ENCODE measurements at places on chromosomes 6 and 20.

DNA sequence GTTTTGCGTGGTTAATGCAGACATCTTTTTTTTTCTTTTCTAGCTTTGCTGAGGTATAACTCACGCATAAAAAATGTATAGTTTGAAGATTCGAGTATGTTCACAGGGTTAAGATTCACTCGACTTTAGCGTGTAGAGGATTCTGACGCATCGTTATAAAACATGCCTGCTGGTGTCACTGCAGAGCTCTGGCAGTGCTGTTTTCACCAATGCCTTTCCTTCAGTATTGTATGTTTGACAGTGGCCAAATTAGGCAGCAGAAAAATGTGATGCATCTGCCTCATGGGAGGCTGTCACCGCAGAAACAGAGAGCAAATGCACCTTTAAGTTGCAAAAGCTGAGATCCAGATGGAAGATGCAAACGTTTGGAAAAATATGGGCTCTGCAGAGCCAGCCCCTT is 18.0 kb upstream of the SIRPB2 start:
- DNase-seq, result no peak

DNA sequence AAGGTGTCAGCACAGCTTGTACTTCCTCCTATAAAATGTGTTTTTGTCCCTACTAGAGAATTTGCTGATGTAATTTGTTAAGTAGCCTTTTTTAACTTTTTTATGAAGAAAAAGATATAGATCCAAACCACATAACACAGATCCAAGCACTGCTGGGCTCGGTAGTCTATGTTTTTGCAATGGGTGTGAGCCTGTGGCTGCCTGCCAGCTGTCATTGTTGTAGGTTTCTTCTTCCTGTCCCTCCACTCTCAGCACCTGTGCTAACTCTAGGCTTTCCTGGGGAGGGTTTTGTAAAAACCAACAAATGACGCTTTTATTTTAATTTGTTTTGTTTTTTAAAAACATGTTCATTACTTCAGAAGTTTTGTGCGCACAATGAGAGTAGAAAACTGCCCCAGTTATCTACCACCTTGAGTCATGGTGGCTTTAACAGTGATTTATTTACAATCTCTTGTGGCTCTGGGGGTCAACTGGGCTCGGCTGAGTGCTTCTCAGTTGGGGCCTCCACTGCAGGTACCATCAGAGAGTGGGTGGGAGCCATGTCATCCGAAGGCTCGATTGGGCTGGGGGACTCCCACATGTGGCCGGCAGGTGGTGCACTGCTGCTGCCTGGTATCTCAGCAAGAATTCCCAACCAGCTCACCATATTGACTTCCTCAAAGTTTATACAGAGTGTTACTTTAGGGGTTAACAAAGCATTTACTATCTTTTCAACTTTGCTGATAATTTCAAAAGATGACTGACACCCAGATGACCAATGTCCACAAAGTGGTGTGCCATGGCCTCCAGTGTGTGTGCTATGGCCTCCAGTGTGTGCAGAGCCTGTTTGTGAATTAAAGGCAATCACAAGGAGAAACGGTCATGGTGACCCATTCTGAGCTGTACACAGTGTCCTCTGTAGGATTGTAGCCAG is 3.0 kb upstream of the CCR6 start:
- DNase-seq, result peak; percentile 62

- no peak for DNase-seq
Measured at GRCh38 chr6:130517444-130517931, 151.7 kb downstream of the TMEM200A start.

- DNase-seq, result no peak
Measured at GRCh38 chr20:21087862-21088540, 18.2 kb downstream of the LINC00237 start.

DNA sequence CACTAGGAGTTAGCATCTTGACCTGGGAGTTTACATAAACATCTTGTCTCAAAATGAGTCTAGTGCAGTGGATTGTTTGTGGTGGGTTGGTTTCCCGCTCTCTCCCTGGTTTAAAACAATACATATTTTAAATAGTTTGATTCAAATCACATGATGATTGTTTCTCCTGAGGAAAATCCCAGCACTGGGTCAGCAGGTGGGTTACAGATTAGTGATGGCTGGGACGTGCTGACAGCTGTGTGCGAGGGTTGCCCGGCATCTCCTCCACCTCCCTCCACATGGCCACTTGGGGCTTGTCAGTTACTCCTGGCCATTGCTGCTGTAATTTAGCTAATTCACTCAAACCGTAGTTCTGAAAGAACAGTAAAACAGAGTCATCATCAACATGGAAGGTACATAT is 306.4 kb upstream of the CITED2 start:
- no peak for DNase-seq

- no peak for DNase-seq
Measured at GRCh38 chr6:112253498-112253840, 898 bp downstream of the LAMA4 start.

GRCh38 chr6:24997231-24997630 is 61.5 kb upstream of the RIPOR2 start:
- no peak for DNase-seq

DNA sequence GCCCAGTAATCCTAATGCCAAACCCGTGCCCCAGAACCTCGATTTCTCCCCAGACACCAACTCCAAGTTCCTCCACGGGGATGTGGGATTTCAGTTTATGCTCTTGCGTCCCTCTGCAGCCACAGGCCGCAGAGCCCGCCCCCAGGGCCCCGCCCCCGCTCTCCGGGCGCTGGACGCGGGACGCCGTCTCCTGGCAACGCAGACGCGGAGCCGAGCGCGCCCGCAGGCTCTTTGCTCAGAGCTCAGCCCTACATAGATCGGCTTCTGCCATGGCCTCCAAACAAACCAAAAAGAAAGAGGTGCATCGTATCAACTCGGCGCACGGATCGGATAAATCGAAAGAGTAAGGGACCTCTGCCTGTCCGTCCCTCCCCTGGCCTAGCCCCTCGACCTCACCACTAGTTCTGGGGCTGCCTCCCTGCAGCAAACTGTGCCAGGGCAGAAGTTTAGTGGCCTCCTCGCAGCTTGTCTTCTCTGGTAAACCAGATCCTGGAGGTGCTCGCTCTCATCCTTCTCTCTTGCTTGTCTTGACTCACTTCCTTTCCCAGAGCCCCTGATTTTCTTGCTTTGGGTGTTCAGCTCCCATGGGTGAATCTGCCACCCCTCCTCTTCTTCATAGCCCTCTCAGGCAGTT is at the start of gene ADGB:
Gene ADGB, plus strand, starts transcription at position 201 of the 634 bp plus-strand sequence. Its CDS starts 69 bp downstream, at position 270.
- DNase-seq, result no peak

GRCh38 chr20:1555952-1556351 is 1.6 kb downstream of the SIRPD start:
- DNase-seq, result no peak

GRCh38 chr20:60022849-60023248 is 64.6 kb downstream of the CDH26 start:
- no peak for DNase-seq
